ENCODE measurements at places on chromosomes 2 and 18.

- DNase-seq = no peak
Observed at GRCh38 chr18:62189208-62189607, 2.2 kb downstream of the RELCH start.

- no peak for DNase-seq
Observed at GRCh38 chr2:178412047-178412446, 38.9 kb downstream of the PRKRA start.

DNA sequence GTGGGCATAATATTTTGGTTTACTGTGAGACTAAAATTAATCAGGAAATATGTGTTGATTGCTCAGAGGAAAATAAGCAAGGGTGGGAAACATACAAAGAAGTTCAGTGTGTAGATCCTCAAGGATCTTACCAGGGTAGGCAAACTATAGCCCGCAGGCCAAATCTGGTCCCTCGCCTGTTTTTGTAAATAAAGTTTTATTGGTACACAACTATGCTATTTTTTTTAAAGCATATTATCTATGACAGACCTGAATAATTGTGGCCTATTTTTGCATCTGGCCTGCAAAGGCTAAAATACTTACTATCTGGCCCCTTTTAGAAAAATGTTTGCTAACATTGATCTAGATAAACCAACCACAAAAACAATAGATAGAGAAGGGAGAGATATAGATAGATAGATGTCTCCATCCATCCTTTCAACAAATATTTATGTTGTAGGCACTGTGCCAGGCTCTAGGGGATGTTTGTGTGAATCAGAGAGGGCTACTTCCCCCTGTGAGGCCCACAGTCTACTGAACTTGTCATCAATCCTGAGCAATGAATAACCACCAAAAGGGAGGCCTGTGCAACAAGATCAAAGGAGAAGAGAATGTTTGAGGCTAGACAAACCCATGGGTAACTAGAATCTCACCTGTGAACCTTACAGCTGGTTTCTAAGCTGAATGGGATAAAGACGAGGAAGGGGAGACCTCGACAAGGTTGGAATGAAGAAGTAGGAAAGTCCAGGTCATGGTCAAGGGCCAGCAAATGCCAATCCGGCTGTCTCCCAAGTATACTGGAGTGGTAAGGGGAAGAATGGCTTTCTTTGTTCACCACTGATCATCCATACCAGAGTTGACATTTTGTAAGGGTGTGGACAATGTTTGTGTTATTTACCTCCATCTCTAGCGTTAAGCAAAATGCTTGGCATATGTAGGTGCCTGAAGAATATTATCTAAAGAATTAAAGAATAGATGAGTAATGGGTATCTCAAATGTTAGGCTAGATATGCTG lies 23.6 kb downstream of the ALPK2 start:
- peak; percentile 25 for DNase-seq

DNA sequence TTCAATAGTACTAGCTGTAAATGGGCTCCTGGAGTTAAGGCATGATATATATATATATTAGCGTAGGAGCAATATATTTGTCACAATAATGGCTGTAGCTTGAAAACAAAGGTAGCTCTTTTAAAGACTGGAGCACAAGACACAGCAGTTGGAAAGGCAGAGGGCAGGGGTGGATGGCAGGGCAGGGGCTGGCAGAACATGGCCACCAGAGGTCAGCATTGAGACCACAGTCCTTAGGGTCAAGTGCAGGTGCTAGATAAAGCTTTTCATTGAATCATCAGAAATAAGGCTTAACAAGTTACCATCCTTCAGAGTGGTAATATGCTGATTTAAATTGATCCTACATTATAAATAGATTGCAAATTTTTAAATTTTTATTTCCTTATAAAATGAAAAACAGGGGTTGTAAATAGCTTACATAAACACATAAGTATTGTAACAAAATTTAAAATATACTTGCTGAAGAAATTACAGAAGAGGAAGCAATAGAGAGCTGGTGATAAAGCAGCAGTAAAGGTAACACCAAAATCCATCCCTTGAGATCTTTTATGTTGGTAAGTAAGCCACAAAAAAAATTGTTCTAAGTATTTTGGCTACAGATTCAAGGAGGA lies 161.2 kb upstream of the PIEZO2 start:
- peak; percentile 21 for DNase-seq

GRCh38 chr2:55874338-55874737 lies 49.2 kb downstream of the EFEMP1 start:
- DNase-seq = no peak

DNA sequence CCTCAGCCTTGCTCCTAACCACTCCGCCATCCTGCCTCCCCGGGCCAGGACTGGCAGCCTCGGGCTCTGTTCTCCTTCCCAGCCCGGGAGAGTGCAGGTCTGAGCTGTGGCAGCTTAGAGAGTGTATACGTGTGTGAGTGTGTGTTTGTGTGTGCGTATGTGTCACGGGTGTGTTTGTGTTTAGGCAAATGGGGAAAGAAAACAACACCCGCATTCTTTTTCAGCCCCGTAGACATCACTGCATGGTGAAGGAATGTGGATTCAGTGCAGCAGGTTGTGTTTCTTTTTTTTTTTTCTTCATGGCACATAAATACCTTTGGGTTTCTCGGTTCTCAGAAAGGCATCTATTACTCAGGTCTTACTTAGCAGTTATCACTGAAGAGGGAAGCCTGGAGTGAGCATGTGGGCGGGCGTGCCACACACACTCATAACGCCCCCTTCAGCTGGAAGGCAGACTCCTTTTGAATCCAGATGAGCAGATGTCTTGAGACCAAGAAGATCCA lies 44.2 kb downstream of the GLI2 start:
- DNase-seq = no peak

GRCh38 chr2:207450186-207450585 lies 79.6 kb upstream of the CREB1 start:
- no peak for DNase-seq

- DNase-seq = no peak
Observed at GRCh38 chr2:118065015-118065706, 23.1 kb upstream of the INSIG2 start.

DNA sequence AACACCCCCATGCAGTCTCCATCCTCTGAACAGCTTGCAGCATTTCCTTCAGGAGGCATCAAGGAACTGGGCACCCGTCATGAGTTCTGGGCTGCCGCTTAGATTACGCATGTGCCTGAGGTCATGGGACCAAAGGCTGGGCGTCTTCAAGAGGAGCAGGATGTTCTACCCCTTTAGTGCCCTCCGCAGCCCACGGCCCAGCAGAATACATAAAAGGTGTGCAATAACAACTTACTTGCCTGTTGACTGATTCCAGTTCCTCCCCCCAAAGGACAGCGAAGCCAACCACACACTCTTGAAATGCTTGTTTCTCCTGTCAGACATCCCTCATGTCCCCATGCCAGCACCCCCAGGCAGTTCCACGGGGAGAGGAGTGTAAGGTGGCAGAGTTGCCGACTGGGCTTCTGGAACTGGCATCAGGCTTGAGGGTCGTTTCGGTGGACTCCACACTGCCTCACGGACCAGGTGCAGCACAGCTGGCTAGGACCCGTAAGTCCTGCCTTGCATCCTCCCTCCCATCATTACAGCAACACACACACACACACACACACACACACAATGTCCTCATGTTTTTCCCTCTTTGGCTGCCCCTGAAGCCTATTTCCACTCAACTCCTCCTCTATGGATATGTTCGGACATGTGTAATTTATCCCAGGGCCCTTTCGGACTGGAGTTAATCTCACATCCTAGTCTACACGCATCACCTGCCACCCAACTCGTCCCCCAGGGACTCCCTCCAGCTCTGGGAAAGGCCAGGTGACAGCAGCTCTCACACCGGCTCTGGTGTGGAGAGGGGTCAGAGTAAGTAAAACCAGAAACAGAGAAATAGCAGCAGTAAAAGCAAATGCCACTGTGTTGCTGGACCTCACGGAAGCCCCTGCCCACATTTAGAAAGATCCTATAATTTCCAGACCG lies 200.7 kb downstream of the BCL11A start:
- no peak for DNase-seq

DNA sequence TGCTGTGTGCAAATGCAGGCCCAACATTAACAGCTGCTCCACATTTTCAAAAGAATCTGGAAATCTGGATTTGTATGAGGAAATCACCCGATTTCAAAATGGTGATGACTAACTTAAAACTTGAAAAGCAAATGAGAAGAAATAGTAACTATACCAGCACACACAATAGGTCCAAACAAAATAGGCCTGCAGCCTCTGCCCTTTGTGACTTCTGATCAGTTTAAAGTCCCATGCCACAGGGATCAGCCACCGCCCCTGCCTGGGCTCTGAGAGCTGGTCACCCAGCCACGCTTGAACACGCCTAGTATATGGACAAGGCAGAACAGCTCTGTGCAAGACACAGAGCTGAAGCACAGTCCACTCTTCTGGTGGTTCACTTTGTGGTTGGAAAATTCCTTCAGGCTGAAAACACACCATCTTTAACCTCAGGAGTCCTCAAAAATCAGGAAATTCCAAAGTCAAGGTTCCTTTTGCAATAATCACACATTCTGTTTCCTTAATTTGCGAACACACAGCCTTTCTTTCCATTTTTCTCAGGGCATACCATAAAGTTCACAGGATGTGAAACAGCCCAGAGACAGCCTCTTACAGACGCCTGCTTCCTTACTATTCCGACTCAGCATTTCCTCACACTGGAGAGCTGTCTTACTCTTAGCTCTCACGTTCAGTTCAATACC lies 150.1 kb upstream of the RIOK3 start:
- DNase-seq = peak; percentile 79

GRCh38 chr2:64243081-64244036 lies 99.1 kb upstream of the PELI1 start:
- no peak for DNase-seq

- no peak for DNase-seq
Observed at GRCh38 chr18:22847867-22848451, 85.2 kb upstream of the RBBP8 start.

- no peak for DNase-seq
Observed at GRCh38 chr2:168179592-168179991, 67.8 kb downstream of the STK39 start.

DNA sequence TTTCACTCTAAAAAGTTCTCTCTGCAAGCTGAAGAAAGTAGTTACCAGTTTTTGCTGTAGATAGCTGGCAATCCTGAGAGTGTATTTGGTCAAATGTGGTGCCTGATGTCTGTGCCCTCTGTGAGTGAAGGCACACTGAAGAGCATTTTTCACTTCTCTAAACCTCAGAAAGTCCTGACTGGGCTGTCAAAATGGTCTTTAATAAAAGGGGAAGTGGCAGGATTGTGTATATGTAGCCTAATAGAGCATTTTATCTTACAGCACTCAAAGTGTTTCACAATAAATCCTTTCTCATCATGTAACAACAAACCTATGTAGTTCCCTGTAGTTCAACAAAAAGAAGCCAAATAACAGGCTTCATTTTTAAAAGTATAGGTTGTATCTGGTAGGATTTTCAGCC lies 1552.3 kb upstream of the SLC39A10 start:
- no peak for DNase-seq

DNA sequence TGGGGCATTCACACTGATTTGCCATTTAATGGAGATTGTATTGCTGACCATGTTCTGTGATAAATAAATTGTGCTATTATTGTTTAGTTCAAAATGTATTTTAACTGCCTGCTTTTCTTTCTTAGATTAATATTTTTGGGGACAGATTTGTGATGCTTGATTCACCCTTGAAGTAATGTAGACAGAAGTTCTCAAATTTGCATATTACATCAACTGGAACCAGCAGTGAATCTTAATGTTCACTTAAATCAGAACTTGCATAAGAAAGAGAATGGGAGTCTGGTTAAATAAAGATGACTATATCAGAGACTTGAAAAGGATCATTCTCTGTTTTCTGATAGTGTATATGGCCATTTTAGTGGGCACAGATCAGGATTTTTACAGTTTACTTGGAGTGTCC lies 1.8 kb downstream of the DNAJC10 start:
- no peak for DNase-seq

GRCh38 chr2:188897096-188897495 lies 77.1 kb upstream of the COL3A1 start:
- DNase-seq = no peak

GRCh38 chr2:10538224-10538894 lies 90.2 kb upstream of the ODC1 start:
- DNase-seq = peak; percentile 61

- no peak for DNase-seq
Observed at GRCh38 chr2:200159357-200159707, 147.2 kb upstream of the SPATS2L start.

DNA sequence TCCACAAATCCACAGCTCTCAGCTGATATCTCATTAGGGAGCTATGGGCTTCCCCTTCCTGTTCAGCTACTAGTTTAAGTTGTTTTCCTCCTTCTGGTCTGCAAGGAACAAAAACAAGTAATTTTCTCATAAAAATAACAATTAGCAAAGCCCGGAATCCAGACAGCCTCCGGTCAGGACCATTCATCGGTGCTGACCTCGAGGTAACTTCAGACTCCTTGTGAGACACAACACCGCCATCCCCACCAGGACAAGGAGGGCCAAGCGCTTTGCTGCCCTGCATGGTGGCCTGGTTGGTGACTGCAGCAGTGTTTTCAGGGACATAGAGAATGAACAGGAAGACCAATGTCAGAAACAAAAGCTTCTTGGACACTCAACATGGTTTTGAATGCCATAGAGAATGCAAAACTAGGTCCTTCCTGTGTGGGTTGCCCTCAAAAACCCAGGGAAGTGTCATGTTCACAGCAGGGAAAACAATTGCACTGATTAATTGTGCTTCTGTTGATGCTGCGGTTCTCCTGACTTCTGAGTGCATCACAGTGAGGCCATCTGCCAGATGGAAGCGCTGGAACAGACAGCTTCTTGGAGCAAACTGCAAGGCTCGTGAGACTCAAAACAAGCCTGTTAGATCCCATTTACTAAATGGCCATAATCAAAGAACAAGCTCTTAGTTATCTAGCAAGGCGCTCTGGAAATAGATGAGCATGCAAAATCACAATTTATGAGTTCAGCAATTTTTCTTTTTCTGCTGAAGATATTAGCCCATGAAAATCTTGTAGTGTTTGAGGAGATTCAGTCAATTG lies 77.1 kb downstream of the HS1BP3 start:
- DNase-seq = no peak

GRCh38 chr18:3914833-3915610 lies 465.1 kb downstream of the TGIF1 start:
- DNase-seq = no peak

- no peak for DNase-seq
Observed at GRCh38 chr2:136116151-136116812, 1.7 kb downstream of the CXCR4 start.

DNA sequence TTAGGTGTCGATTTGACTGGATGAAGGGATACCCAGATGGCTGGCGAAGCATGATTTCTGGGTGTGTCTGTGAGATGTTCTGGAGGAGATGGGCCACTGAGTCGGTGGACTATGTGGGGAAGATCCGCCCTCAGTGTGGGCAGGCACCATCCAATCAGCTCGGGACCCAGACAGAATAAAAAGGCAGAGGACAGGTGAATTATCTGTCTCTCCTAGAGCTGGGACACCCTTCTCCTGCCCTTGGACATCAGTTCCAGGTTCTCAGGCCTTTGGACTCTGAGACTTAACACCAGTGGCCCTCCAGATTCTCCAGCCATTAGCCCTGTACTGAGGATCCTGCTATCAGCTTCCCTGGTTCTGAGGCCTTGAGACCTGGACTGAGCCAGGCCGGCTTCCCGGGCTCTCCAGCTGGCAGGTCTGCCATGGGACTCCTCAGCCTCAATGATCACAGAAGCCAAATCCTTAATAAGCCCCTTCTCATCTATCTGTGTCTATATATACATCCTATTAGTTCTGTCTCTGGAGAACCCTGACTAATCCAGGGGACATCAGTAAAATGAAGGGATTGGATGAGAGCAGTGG lies 11.7 kb downstream of the PROC start:
- no peak for DNase-seq

Data from trophoblast cell (in vitro differentiated cells and primary cell).